ENCODE measurements at places on chromosomes 12 and 14.

DNA sequence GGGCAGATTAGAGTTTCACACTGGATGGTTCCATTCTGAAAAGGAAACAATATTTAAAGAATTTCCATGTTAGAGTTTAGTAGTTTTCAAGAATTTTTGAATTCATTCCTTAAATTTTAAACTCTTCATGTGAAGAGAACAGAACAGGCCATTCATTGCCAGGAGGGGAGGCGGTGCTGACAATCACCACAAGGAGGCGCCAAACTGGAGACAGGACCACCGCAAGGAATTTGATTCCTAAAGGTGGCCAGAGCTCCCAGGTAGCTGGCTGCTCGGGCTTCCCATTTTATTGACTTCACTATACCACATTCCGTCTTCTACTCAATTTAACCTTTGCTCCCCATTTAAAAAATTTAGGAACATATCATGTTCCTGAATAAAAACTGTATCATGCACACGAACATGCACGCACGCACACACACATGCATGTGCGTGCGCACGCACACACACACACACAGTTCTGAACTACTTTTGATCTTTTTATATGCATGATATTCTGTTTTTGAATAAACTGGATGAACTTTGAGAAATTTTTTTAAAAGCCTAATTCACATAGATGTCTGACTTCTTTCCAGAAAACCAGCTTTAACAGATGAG, 101.2 kb downstream of the NELL2 start:
- DNase-seq = peak; percentile 60

- no peak for DNase-seq
Observed at GRCh38 chr14:96039633-96040311, 610 bp downstream of the C14orf132 start.

DNA sequence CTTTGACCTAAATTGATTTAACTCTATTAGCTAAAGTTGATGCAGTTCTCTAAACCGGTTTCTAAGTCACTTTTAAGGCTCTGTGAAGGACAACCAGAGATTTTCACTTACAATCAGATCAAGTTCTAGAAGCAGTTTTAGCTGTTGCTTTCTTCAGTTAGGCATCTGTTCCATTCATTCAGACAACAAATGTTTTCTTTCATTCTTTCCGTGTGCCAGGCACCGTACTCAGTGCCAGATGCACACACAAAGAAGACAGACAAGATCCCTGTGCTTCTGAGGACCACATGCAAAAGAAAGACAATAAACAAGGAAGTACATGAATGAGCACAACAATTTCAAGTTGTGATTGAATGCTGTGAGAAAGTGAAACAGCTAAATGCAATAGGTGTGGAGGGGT, 11.1 kb upstream of the EGLN3 start:
- DNase-seq = no peak

- no peak for DNase-seq
Observed at GRCh38 chr12:76768576-76768975, 4.7 kb downstream of the ZDHHC17 start.

DNA sequence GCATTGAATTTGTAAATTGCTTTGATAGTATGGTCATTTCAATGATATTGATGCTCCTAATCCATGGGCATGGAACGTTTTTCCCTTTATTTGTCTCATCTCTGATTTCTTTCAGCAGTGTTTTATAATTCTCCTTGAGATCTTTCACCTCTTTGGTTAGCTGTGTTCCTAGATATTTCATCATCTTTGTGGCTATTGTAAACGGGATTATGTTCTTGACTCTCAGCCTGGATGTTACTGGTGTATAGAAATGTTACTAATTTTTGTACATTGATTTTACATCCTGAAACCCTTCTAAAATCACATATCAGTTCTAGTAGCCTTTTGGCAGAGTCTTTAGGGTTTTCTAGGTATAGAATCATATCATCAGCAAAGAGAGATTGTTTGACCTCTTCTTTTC, 52.6 kb downstream of the SYNE2 start:
- no peak for DNase-seq

DNA sequence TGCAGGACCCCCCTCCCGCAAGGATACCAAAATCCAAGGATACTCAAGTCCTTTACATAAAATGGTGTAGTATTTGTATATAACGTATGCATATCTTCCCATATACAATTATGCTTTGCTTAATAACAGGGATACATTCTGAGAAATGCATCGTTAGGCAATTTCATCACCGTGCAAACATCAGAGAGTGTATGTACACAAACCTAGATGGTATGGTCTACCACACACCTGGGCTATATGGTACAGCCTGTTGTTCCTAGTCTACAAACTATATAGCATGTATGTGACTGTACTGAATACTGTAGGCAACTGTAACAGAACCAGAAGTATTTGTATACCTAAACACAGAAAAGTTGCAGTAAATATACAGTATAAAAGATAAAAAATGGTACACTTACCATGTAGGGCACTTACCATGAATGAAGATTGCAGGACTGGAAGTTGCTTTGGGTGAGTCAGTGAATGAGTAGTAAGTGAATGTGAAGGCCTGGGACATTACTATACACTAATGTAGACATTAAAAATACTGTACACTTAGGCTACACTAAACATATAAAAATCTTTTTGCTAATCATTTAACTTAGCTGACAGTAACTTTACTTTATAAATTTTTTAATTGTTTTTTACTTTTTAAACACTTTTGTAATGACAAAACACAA, 141.1 kb downstream of the SLC41A2 start:
- no peak for DNase-seq

GRCh38 chr12:66500091-66500490, 178.8 kb downstream of the GRIP1 start:
- DNase-seq = no peak

GRCh38 chr12:93918262-93918661, 230.1 kb upstream of the PLXNC1 start:
- DNase-seq = no peak

- no peak for DNase-seq
Observed at GRCh38 chr12:79023784-79024183, 159.2 kb downstream of the SYT1 start.

GRCh38 chr14:105023144-105023543, 2.3 kb upstream of the CDCA4 start:
- DNase-seq = no peak

DNA sequence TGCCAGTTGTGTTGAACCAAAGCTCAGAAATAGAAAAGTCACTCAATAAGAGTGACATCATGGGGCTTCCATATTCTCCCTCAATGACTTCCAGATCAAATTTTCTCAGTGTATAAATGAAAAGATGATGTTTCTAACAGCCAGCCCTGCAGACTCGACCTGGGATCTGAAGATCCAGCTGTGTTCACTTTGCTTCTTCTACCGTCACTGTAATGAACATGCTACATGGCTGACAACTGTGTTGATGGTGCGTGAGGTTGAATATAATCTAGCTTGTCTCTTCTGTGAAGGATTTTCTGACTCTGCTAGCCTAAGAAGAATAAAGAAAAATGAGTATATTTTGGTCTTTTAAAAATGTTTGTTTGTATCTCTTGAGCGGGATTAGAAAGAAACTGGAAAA, 577.8 kb downstream of the ETNK1 start:
- no peak for DNase-seq

DNA sequence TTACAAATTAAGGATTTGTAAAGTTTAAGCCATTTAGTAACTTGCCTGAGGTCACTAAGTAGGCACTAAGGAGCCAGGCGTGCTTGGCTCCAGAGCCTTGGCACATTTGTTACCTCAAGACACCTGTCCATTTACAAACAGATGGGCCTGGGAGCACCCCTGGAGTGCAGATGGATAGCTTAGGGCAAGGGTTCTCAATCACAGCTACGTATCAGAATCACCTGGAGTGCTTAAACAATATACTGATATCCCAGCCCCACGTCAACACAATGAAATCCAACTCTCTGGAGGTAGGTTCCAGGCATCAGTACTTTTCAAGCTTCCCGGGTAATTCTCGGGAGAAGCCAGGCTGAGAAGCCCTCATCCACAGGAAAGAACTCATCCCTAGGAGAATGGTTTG, 45.4 kb downstream of the SLC8A3 start:
- no peak for DNase-seq

DNA sequence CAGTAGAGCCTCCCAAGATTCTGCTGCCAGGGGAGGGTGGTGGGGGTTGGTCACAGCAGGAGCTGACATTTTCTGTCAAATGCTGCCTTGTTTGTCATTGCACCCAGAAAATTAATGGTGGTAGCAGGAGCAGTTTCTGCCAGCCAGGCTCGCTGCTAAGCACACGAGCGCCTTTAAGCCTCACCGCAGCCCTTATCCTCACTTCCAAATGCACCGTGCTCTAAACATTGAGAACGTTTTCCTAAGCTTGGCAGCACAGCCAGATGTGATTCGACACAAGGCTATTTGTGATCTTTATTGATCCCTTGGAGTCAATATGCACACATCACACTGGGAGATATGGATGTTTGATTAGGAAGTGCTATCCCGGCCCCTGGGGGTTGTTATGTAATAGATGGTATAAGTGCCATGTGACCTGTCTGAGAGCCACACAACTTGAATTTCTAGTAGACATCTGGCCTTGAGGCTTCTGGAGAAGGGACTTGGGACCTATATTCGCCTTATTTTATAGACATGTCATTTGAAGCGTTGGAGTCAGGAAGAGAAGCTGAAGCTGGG, 31.6 kb upstream of the BEGAIN start:
- DNase-seq = no peak
